Globus pallidus (tissue), 1 donor: ENCODE measurements at places on chromosomes 6 and 20.

DNA sequence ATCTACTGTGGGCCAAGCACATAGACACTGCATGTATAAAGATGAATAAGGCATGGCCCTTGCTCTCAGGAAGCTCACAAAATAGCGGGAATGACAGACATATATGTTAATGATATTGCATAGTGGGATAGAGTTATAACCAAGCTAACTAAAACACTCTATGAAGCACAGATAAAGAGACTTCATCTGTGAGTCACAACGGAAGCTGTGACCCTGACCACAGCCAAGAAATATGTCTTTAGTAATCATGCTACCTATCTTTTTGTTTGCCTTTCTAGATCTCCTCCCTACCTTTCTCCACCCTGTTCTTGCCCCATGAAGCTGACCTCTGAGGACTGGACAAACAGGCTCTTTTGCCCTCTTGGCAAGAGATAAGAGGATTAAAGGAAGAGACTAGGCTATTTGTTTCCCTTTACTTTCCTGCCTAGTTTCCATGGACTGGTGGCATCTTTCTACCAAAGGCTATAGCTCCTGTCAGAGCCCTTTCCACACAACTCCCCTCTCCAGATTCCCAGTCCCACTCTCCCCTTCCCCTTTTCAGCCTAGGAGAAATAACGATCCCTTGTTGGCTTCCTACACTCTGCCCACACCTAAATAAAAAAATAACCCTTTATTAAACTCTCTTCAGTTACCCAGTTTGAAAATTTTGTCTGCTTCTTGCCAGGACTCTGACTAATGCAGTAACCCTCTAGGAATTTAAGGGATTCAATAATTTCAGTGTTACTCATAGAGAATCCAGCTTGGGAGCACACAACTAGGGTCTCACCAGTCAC, 504.9 kb upstream of the MARCKS start:
- DNase-seq = no peak

- no peak for DNase-seq
Observed at GRCh38 chr6:87351583-87351982, 7.0 kb downstream of the C6orf163 start.

DNA sequence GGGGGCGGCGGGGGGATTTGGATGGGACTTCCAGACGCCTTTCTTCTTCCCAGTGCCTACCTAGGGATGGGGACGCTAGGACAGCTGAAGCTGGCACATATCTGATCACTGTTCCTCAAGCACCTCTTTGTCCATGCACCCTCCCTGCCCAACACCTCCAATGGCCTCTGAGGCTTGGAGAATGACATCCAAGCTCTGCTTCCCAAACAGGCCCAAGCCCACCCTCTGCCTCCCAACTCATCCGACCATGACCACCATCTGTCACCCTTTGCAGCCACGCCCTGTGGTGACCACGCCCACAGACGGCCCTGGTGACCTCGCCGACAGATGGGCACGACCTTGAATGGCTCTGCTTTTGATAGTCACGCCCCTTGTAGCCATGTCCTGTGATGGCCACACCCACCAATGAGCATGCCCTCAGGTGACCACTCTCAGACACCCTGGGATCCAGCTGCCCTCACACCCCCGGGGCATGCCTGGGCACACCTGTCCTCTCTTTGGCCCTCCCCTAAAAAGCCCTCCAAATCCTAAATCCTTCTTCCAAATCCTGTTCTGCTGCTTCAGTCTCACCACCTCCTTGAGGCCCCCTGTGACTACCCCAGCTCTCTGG, 51.0 kb downstream of the SSR1 start:
- no peak for DNase-seq

DNA sequence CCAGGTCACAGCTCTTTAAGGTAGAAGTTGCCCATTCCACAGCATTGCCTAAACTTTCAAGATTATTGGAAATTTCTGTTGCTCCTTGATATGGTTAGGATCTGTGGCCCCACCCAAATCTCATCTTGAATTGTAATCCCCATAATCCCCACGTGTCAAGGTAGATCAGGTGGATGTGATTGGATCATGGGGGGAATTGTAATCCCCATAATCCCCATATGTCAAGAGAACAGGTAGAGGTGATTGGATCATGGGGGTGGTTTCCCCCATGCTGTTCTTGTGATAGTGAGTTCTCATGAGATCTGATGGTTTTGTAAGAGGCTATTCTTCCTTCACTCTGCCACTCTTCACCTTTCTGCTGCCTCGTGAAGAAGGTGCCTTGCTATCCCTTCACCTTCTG, 327.4 kb upstream of the MAP3K7 start:
- DNase-seq = no peak

DNA sequence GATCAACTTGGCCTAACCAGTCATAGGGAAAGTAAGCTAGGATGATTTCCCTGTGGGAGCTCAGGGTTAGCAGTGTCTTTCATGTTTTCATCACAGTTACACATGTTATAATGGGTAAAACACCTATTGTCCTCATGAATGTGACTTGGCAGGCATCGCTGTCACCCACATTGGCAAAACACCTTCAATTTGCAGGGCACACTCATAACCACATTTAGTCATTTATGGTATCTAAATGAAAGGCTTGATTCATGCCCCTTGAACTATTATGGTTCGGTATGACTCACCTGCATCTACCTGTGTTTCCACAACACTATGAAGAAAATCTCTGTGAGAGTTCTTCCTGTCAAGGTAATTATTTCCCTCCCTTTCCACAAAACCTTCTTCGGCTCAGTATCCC, 49.2 kb downstream of the FRK start:
- DNase-seq = no peak

DNA sequence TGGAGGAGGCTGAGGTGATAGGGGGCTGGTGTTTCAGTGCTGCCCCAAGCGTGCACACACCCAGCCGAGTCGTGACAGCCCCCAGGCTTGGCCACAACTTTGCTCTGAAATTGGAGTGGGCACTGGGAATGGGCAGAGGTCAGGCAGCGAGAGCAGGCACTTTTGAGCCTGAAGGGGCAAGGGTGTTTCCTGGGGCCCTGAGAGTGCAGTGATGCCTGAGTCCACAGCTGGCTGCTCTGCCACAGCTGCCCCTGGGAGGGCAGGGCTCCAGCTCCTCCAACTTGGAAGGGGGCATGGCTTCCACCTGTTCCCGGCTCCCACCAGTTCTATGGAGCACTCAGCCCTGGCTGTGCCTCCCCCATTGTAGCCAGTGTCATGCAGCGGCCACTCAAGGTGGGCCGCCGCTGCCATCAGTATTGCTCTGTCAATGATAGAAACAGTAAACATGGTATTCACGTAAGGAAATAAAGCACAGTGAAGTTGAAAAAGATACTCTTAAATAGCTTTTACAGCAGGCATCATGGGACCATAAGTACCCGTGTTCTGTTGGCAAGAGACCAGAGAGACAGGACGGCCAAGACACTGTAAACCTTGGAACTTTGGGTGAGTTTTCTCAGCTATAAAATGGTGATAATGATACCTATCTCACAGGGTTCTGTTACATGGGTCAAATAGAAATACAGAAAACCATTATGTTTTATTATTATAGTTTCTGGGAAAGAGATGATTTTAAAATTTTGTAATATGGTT, 108.9 kb downstream of the THEMIS start:
- no peak for DNase-seq

DNA sequence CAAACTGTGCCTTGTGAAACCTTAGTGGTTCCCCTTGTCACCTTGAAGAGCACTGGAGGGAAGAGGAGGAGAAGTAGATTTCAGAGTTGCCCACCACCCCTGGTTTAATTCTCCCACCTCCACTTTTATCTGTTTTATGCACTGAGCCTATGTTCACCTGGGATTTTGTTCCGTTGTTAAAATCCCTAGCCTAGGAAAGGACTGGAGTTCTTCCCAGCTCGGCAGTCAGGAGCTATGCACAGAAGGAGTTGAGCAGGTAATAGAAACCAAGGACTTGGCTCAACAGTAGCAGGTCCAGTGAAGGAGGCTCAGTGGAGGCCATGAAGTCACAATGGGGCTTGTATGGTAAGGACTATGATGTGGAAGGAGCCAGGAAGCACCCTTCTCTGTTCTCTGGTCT, 290.3 kb upstream of the PRND start:
- DNase-seq = no peak

DNA sequence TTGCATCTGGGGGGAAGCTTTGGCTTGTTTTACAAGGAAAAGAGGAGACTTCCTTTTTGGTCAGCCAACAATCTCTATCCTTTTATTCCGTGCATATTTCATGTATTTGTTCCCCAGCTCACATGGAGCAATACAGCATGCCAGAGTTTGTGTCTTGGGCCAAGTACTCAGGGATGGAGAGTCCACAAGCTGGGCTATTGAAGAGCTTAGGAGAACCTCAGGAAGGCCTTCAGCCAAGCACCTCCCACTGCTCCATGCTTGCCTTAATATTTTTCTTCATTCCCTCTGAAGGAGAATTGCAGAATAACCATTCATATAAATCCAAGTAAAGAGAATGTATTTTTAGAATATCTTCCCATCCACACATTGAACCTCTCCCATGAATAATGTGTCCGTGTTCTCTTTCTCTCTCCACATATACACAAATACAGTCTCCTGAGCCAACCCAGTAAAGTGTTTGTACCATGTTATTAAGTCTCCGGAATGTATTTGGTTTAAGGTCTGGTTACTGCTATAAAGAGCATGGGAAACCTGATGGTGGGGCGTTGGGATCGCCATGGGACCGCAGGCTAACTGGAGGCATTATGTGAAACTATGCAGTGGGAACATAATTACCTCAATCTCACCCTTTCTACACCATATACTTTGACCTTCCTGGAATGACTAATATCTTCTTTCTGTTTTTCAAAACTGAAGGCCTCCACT, 3.0 kb downstream of the LAMA4 start:
- DNase-seq = no peak

DNA sequence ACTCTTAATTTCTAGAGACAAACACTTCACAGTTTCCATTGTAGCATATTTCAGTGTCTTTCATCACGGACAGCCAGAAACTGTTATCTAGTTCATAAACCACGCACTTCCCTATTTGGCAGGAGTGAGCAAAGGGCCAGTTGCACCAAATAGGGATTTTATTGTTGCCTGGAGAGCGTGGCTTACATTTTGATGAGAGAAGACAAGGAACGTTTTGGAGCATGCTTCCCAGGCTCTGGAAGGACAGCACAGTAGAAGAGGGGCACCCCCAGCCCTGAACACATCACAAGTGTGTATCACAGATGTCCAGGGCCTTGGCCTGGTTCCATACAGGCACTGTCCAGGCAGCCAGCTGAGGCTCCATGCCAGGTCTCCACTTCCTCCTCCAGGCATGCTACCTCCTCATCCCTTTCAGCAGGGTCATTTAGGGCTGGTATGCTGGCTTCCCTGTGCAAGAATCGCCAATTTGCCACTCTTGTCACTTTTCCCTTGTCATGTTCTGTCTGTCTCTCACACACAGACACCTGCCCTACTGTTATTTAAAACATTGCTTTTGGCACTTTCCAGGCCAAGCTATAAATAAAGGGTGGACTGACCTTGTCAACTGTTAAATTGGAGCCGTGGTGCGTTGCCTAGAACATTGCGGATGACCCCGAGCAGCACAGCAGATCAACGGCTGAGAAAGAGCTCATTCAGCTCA, 235.0 kb upstream of the GMDS start:
- DNase-seq = peak; percentile 83

- DNase-seq = no peak
Observed at GRCh38 chr6:37727996-37728395, 30.3 kb upstream of the MDGA1 start.

DNA sequence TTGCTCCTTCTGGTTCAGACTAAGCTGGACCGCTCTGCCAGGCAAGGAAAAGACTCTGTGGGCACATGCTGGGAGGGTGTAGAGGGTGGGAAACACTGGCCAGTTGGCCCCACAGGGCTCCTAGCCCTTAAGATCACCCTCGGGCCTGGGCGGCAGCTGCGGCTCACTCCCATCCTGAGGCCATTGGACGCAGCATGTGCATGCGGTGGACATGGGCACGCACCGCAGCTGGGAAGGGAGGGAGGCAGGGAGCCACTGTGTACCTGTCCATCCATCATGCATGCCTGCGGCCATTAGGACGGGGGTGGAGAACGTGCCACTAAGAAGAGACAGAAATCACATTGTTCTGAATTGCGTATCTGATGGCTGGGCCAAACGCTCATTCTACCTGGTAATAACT, 140.1 kb upstream of the THBS2 start:
- no peak for DNase-seq

DNA sequence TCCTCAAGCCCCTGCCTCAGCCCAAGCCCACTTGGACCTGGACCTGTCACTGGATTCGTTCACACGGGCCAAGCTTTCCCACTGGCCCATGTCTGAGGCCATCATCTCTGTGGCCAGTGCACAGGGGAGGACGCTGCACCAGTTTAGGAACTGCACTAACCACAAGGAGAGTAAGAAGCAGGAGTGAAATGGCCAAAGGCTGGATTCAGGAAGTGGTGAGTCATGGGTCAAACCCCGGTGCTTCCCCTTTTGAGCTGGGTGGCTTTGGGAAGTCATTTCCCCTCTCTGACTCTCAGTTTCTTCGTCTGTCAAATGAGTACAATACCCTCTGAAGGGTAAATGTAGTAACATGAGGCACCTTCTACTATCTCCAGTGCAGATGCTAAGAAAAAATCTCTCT, 87.9 kb downstream of the CD40 start:
- peak; percentile 49 for DNase-seq
